ENCODE measurements at places on chromosomes 11 and 22.

DNA sequence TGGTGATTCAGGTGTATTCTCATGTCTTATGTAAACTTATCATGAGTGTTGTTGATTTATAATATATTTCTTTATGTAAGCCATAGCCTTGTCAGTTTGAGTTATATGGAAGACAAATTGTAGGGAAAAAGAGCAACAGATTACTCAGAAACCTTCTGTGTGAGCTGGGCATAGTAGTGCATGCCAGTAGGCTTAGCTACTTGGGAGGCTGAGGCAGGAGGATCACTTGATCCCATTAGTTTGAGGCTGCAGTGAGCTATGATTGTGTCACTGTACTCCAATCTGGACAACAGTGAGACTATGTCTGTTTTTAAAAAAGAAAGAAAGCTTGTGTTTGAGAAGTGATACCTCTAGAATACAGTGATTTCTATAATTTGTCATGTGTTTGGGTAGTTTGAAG, 2.2 kb upstream of the RAB30 start:
- no peak for DNase-seq

DNA sequence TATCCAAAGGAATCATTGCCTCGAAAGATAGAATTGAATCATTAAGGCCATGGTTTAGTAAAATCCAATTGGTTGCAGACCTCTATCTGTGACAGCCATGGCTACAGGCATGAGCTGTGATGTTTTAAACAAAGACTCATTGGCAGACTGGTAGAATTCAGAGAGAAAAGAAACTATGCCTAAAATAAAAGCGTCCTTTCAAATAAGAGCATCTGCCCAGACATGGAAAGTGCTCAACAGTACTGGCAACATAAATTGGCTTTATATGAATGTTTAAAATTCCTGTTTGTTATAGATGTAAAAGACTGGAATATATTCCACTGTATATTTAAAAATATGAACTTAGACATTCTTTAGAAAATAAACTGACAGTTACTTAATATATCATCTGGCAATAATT, 2034.2 kb downstream of the LRRC4C start:
- no peak for DNase-seq

DNA sequence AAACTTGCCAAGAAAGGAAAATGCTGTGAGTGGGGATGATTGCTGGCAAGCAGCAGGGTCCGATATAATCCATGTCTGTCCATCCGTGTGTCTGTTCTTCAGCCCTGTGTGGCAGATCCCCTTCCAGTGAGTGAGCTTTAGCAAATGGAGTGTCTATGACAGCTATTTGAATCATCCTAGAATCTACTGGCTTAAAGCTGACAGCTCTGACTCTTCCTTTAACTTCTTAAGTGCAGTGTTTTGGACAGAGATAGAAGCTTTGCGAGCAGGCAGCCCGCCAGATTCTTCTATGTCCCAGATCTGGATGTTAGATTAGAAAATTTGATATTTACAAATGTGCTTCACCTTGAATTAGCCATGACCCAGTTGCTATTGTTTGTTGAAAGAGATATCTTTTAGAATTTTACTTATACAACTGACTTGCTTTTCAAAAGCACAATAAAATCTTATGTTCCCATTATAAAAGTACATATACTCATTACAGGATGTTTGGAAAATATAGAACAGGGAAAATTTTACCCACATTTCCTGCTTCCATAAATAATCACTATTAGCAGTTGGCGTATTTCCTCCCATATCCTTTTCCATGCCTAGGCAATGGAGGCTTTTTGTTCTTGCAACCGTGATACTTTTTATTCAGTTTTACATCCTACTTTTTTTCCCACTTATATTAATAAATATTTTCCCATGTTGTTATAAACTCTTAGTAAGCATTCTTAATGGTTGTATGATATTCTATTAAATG, 124.5 kb downstream of the COMMD9 start:
- no peak for DNase-seq

DNA sequence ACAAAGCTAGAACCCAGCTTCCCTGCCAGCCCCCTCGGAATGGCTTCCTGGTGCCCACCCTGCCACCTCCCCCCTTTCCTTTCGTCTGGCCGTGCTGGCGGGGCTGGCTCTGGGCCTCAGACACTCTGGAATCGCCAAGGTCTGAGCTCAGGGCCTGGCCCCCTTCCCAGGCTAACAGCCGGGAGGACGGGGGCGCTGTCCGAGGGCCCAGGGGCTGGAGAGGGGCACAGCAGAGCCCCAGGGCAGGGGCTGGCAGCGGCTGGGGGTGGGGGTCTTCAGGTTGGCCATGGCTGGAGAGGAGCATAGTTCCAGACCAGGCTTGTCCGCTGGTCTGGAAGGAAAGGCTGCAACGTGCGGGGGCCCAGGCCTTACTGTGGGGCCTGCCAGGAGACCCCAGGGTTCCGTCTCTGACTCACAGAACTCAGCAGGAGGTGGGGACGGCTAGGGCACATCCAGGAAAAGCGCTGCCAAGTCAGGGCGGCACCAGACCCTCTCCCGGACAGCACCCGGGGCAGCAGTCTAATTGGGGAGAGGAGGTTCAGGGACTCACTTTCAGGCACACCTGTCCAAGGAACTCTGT, 861 bp upstream of the LTBP3 start:
- no peak for DNase-seq

DNA sequence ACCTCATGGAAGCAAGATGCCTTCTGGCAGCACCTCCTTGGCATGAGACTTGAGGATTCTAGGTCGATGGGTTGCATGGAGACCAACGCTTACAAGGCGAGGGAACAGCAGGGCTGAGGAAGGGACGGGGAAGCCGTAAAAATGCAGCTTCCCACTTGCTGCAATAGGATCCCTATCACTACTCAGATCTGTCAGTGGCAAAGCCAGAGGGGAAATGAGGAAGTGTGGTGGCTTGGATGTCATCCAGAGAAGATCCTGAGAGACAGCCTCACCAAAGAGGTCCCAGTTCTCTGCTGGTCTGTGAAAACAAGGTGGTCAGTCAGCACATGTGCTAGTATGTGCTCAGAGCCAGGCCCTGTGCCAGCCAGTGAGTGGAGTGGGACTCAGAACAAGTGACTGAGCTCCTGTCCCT, 22.2 kb downstream of the CYB5R2 start:
- no peak for DNase-seq

DNA sequence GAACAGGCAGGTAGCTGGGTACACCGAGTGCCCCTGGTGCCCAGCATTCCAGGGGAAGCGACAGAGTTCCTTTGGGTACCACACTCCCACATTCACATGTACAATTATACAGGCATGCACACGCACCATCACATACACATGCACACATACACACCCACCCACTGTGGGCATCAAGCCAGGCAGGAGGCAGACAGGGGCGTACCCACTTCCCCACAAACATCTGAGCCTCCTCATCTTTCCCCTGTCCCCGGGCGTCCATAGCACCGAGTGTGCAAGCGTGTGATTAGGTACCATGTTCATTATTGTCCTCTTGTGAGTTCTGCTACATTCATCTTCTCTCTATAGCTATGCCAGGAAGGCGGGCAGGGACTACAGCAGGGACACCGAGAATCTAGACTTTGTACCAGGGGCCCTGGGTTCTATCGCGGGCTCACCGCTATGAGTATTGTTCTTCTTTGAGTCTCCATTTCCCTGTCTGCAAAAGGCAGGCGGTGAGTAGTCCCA, 2.1 kb upstream of the CARD10 start:
- DNase-seq: no peak

GRCh38 chr11:80593648-80594374, 1153.0 kb upstream of the TENM4 start:
- DNase-seq: no peak

DNA sequence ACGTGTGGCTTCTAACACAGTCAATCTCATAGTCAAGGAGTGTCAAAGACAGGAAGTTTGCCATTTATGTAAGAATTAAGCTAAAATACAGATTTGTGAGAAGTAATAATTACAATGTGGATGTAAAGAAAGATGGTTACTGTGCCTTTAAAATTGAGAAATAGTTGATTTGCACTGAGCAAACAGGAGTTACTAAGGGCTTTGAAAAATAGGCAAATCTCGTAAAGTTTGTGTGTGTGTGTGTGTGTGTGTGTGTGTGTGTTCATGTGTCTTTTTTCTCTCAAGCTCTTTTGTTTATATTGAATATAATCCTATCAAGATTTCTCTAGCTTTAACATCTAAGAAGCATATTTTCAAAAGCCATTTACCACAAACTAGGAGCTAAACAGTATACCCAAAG, 2284.5 kb downstream of the LRRC4C start:
- no peak for DNase-seq

DNA sequence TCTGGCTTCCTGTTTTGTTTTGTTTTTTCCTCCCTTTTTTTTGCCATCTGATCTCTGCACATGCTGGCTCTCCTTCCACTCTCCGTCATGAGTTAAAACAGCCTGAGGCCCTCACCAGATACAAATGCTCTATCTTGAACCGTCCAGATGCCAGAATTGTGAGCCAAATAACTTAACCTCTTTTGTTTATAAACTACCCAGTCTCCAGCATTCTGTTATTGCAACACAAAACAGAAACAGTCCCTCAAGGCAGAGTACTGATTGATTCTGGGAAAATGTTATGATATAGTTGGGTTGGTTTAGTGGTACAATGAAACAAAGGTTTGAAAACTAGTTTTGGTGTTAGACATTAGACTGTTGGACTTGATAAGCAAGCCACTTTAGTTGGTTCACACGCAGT, 1390.0 kb upstream of the RAG2 start:
- no peak for DNase-seq

GRCh38 chr22:49850021-49850911, 3.4 kb upstream of the ZBED4 start:
- DNase-seq: no peak

DNA sequence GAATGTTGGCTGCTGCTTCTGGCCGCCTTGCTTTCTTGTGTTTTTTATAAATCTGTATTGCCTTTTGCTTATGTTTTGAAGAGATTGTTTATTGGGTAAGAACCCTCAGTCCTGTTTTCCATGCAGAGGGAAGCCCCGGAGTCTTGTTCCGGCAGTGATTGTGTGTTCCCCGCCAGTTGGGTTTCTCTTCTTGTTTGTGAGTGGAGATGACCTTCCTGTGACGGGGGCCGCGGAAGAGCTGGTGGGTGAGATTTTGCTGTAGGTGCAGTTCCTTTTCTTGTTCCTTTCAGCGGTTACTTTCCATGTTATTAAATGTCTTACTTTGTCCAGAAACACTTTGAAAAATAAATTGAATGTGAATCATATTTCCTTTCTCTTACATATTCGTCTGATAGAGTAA, 8.3 kb downstream of the TBC1D22A start:
- peak; percentile 50 for DNase-seq

GRCh38 chr11:46718155-46719019, 626 bp upstream of the F2 start:
- DNase-seq: no peak

- DNase-seq: no peak
Measured at GRCh38 chr11:15123849-15124248, 9.1 kb downstream of the INSC start.

DNA sequence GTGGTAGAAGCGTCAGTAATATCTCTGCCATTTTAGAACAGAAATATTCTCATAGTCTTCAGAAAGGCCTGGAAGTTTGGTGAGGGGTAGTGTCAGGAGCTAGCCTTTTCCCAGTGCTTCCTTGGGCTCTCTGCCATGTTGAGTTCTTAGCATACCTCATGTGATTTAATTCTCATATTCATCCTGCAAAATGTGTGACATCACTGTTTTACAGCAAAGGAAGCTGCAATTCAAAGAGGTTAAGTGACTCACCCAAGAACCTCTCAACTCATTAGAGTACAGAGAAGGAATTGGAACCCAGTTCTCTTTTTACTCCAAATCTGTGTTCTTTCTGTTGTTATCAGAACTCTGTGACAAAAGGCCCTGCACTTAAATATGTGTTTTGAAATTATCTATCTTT, 72.1 kb downstream of the RNF169 start:
- DNase-seq: no peak

DNA sequence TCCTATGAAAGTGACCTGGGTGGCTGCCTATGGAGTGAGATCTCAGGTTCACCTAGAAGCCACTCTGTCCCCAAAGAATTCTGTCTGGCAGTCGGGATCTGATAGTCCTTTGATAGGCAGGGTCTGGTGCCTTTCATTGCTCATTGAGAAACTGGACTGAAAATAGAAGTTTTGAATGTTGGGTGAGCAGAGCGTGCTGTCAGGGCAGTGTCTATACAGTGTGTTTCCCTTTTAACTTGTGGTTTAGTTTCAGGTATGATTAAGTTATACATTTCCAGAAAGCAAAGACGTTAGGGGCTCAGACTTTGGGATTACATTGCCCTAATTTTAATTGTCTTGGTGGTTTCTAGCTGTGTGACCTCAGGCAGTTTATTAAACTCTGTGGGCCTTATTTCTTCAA, 111.3 kb upstream of the PAX6 start:
- no peak for DNase-seq

GRCh38 chr11:104275992-104276391, 112.0 kb upstream of the PDGFD start:
- DNase-seq: no peak

- no peak for DNase-seq
Measured at GRCh38 chr11:112644410-112645131, 316.6 kb upstream of the NCAM1 start.

DNA sequence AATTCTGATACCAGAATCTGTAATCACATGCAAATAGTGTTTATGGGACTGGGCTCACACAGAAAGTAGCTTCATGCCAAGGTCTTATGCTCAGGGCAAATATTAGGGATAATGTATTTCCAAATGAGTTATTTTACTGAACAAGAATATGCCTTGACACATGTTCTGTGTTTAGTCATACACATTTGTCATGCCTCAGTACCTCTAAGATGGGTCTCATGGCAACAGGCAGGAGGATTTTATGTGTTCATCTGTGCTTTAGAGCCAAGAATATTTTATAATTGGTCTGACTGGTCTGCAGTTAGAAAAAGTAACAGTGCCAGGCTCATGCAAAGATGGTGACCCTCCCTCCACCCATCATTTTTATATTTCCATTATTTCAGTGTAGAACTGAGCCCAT, 49.1 kb downstream of the JAM3 start:
- no peak for DNase-seq

DNA sequence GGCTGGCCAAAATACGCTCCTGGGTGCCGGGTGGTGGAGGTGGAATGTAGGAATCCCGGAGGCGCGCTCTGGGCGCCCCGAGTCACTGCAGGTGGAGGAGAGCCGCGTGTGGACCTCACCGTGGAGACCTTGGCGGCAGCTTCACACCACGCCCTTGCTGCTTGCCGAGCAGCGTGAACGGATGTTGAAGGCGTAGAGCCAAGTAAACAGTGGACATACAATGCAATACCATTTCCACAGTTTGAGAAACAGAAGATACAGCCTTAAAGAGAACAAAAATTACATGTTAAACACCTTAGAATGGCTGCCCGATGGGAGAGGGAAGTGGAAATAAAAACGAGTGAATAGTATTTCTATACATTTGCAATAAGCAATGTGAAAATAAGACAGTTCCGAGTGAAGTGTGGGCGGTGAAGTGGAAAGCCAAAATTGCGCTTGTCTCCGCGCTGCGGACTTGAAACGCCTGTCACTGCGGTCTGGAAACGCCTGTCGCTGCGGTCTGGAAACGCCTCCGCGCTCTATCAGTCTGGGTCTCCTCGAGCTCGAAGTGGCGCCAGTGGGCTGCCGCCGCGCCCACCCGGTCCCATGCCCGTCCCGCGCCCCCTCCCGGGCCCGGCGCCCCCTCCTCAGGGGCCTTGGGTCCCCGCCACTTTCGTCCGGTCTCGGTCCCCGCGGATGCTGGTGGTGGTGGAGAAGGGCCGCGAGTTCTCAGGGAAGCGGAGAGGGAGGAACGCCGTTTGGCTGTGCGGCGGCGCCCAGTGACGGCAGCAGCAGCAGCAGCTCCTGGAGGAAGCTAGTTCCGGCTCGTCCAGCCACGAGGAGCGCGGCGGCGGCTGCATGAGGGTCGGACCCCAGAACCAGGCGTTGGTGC, 1.6 kb downstream of the NCR3LG1 start:
- DNase-seq: peak; percentile 41
